ENCODE measurements at places on chromosomes 12 and 14.

DNA sequence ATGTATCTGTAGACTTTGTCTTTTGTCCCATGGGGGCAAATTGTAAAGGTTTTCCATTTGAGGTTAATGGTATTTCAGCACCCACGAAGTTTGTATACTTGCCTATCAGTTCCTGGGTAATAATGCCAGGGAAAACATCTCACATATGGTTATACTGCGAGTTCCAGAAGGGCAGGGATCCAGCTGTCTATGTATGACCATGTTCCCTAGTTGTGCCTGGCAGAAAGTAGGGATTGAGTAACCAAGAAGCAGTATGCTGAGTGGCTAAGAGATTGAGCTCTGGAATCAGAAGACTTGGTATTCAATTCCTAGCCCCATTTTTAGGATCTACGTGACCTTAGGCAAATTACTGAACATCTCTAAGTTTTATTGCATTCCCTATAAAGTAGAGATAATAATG is 173.2 kb upstream of the PWP1 start:
- no peak for DNase-seq

GRCh38 chr12:32944195-32944594 is 47.6 kb upstream of the PKP2 start:
- DNase-seq: no peak

DNA sequence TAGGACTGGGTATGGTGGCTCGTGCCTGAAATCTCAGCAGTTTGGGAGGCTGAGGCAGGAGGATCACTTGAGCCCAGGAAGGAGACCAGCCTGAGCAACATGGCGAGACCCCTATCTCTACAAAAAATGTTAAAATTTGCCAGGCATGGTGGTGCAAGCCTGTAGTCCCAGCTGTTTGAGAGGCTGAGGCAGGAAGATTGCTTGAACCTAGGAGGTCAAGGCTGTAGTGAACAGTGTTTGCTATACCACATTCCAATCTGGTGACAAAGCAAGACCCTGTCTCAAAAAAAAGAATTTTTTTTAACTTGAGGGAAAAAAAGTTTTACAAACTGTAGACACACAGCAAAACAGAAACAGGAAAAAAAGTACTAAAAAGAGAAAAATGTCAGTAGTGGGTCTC is 2.3 kb upstream of the MAP3K9 start:
- no peak for DNase-seq

DNA sequence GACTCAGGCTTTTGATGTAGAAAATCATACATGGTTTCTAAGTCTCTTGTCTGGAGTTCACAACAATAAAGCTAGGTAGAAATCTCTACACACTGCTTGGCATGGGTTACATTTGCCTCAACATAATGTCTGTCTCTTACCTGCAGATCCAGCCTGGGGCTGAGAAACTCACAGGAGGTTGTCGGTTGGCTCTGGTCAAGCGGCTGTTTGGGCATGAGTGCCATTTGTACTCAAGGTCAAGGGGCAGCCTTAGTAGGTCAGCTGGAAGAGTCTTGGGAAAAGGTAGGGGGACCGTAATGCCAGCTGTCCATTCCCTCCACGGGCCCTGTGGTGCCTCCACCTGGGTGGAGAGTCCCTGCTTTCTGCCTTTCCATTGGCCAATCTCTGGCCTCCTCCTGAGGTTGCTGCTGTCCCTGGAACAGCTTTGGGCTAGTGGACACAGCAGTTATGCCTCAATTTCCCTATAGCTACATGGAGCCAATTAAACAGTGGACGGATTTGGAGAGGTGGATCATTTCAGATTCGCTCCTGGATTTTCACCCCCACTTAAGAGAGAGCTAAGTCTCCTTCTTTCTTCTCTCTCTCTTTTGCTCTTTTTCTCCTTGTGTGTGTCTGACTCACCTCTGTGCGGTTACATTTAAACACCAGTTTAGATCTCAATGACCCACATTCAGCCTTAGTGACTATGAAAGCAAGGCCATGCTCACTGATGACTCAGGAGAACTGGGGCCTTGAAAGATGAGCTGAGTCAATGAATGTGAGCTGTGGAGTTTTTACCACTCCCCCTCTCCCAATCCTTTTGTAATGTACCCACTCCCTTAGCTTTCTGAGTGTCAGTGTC is 132.8 kb upstream of the HIF1A start:
- no peak for DNase-seq

- DNase-seq: no peak
These were observed 180.6 kb upstream of the CAND1 start for GRCh38 chr12:67088401-67089118.

DNA sequence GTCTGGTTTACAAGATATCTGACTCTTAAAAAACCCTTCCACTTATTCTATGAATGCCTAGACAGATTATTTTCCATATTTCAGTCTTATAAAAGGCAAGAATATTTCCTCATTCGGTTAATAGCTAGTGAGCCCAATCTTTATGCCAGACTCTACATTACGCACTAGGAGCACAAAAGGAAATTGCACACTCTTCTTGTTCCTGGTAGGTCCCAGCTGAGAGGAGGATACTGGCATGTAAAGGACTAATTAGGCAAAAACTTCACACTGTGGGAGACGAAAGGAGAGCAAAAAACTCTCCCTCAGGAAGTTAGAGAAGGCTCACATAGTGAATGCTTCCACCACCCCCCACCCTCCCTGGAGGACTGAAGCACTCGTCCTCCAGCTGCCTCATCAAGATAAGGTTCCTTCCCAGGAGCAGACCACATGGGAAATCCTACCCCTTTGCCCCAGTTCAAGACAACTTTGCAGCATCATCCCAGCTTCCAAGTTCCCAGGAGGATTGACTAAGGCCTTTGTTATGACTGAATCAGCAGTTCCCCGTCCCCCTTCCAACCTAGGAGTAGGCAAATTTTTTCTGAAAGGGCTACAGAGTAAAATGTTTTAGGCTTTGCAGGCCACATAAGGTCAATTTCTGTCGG is 14.5 kb downstream of the CAPZA3 start:
- peak; percentile 24 for DNase-seq

GRCh38 chr14:94936401-94936892 is 166.5 kb upstream of the GSC start:
- peak; percentile 55 for DNase-seq

DNA sequence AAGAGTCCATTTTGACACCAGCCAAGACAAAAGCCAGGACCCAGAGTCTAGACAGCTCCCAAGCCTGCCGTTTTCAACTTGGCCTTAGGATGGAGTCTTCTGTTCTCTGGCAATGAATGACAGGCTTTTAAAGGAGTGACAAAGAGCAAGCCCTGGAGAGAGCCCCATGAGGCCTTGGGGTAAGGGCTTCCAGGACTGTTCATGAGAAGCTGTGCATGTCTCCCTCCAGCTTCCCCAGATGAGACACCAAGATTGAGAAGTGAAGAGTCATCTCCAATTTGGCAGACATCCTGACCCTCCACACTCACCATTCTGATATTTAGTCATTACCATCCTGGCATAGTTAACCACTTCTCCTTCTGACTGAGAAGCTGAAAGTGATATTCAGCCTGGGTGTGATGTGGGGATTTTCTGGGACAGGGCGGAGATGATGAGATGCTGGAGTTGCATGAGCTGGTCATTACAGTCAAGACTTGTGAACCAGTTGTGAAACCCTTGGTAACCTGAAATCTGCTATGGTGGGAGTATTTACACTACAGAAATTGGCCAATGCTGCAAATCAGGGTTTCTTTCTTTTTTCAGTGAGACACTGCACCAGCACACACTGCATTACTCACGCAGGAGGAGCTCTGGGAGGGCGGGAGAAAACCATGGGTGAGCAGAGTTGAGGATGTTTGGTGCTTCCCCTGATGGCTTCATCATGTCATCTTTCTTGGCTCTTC is 77.8 kb downstream of the VCPKMT start:
- no peak for DNase-seq

DNA sequence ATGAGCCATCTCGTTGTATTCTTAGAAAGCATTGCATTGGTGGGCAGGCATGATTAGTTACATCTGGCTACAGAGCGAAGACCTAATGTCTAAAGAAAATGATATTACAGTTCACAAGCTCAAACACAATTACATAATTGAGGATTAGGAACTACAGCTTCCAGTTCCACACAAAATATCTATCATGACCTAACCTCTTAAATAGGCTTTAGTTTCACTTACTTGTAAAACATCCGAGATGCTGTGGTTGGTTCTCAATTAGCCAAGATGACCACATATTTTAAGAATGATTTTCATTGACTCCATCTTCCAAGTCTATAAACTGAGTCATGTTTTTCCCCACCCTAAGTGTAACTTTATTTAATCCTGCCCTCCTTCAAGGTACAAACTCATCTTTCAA is 69.5 kb downstream of the LRIG3 start:
- no peak for DNase-seq

GRCh38 chr12:112025808-112026375 is 12.7 kb downstream of the ERP29 start:
- DNase-seq: no peak

DNA sequence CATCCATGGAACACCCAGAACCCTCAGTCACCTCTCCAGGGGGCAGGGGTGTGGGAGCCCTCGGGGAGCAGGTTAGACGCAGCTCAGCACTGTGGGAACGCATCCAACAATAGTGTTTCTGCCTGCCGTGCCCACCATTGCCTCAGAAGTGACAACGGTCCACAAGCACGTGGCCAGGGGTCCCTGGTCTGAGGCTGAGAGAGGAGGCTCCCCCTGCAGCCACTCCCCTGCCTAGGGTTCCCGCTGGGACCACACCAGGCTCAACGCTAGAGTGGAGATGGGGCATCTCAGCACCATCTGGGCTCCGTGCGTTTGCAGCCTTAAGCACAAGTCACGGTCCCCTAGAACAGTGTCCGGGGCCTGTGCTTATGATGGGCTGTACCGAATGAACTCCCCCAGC is 62.7 kb downstream of the TESC start:
- no peak for DNase-seq

GRCh38 chr12:91818227-91819131 is 327.2 kb downstream of the BTG1 start:
- DNase-seq: no peak

DNA sequence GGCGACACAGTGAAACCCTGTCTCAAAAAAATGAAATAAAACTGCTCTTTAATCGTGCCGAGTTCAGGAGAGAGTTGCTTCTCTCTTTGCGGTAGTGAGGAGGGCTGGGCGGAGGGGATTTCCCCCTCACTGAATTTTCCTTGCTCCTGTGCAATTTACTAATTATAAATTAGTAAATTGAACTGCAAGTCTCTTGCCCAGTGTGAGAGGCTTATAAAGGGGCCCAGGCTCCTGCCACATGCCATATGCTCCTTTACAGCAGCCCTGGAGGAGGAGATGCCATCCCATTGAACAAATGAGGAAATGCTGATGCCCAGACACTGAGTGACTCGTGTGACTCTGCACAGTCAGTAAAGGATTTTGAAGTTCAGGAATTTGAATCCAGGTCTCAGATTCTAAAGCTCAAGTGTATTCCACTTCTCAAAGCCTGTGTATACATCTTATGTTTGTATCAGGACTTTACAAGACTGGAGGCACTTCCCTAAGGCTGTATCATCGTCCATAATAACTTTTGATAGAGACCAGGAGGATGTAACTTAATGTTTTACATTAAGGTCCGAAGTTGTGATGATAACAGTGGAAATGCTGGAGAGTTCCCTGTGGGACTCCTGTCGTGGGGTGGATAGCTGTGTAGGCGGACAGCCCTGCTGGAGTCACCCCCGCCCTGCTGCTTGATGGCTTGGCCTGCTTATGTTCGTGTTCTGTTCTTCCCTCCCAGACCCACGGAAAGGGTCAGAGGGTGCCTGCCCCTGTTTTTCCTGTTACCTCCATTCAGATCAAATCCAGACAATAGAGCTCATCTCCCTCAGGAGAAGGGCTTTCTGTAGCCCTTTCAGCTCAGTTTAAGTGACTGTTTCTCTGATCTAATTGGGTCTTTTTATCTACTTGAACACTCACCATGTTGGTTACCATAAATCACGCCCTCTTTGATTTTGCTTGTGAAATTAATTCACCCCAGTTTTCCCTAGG is 13.9 kb downstream of the PELI2 start:
- DNase-seq: no peak

DNA sequence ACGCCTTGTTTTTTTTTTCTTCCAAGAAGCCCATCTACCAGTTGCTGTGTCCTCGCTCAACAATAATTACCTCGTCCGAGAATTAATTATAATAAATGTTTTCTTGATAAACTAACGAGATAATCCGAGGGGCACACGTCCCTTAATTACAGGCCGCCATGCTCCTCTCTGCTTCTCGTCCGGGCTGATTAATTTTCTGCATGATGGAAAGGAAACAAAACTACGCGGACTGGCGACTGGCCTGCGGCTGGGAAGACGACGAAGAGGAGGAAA is 2.2 kb downstream of the OTX2 start:
- peak; percentile 51 for DNase-seq

GRCh38 chr14:102264355-102264754 is 40.6 kb downstream of the MOK start:
- DNase-seq: no peak

DNA sequence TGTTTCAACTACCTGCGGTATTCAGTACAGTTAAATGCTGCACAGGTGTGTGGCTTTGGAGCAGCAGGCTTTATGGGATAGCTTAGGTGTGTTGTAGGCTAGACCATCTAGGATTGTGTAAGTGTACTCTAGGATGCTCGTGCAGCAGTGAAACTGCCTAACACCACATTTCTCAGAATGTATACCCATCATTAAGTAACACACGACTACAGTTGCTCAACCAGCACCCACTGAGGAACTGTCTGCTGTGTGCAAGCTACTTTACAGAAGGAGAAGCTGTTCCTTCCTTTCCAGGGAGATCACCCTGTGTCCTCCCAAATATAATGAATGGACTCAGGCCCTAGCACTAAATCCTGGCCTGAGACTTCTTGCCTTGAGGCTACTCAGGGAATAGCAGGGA is 94.8 kb downstream of the SLC24A4 start:
- no peak for DNase-seq

GRCh38 chr12:132021965-132022364 is 72.2 kb downstream of the EP400 start:
- DNase-seq: no peak

GRCh38 chr12:30416631-30417030 is 279.0 kb downstream of the IPO8 start:
- no peak for DNase-seq

GRCh38 chr12:55929306-55929791 is 1.6 kb upstream of the DGKA start:
- no peak for DNase-seq

DNA sequence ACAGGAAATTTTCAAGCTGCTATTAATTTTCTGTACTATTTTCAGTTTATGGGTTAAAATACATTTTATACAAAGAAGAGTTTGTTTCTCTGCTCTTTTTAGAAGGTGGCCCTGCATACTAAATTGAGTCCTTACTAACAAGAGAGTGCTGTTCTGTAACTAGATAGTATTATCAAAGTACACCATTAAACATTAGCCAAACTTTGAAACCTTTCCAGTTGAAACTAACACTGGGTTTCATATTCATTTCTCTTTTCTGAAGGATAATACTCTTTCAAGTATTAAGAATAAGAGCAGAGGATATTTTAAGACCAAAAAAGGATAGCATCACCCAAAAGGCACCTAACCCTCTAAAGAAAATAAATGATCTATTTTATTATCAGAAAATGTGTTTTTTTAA is 47.2 kb downstream of the PEBP1 start:
- no peak for DNase-seq

Data from H7 (cell line).